ENCODE measurements at places on chromosomes 7 and 10.

DNA sequence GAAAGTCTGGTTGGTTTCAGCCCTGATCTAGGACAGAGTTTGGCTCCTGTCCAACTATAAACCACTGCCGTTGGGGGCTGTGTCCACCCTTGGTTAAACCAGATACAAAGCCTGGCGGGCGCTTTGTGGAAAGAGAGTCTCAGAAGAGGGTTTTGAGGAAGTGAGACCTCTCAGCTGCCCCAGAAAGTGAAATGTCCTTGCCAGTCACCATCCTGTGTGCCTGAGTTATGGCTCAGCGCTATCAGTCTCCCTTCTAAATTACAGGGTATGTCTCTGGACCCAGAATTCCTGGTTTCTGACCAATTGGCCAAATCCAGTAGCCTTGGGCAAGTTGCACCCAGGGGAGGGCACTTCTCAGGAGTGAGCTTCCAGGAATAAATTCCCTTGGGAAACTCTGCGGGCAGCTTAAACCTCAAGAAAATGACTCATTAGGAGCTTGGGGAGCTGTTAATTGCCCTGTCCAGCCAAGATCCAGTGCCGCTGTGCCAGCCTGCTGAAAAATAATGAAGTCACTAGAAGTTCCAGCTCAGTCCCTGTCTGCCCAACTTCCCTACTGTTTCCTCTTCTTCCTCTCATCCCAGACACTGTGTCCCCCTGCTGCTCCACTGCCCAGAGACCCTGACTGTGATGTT, 66.7 kb upstream of the PDZD8 start:
- DNase-seq, result peak; percentile 18

DNA sequence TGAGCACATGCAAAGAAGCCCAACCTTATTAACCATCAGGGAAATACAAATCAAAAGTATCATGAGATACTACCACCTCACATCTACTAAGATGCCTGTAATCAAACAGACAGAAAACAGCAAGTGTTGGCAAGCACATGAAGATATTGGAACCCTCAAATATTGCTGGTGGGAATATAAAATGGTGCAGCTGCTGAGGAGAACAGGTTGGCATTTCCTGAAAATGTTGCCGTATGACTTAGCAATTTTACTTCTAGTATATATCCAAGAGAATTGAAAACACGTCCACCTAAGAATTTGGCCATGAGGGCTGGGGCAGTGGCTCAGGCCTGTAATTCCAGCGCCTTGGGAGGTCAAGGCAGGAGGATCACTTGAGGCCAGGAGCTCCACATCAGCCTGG, 39.4 kb upstream of the TNRC18 start:
- no peak for DNase-seq

DNA sequence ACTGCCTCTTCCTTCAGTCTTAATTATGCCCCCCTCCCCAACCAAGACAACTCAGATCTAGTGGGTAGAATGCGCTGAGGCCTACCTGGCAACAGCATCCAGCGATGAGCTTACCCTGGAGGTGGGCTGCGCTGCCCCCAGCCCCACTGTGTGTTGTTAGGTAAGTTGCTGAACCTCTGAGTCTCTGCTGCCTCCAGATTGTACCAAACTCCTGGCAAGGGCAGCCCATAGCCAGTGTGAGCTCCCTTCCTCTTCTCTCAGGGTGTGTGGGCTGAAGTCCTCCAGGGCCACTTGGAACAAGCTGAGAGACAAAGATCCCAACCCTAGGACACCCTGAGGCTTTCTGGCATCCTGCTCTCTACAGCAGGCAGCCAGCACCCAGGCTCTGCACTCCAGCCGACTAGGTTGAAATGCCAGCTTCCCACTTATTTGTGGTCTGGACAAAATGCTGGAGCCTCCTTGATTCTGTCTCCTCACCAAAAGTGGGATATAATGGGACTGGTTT, 135.3 kb downstream of the ARHGAP22 start:
- DNase-seq, result no peak

DNA sequence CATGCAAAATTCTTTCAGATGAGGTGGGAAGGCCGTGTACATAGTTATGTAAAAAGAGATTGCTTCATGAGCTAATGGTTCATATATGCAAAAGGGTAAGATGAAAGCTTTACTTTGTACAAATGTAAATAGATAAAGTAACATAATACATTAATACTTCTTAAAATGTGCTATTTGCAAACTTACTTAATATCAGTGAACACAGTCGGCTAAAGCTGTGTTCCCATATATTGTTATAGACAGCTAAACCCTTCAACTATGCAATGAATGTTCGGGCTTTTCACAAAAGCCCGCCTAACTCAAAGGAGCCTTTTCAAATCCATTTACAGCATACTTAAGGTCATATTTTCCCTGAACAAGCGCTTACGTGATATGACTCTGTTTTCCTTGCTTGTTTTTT, 340.6 kb upstream of the GALNT17 start:
- DNase-seq, result no peak

DNA sequence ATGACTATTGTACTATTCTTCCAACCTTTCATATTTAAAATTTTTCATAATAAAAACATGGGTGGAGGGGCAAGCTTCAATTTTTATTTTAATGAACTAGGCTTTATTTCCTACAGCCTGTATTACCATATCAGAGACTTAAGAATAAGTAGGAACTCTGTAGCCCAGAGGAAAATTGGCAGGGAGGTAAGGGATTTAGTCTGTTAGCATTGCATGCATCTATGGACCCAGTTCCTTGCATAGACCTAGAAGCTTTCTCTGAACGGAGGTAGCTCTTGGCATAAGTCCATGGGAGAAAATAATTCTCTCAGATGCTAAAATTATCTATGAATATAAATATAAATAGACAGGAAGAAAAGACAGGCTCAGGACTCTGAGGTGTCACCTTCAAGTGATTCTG, 31.4 kb upstream of the CCDC6 start:
- DNase-seq, result no peak

GRCh38 chr10:101974091-101974971, 81.6 kb downstream of the ARMH3 start:
- no peak for DNase-seq

- DNase-seq, result no peak
Measured at GRCh38 chr7:36863901-36864701, 139.8 kb upstream of the AOAH start.

GRCh38 chr7:155953501-155953778, 141.2 kb upstream of the SHH start:
- DNase-seq, result no peak

- peak; percentile 5 for DNase-seq
Measured at GRCh38 chr7:18570890-18571478, 75.4 kb downstream of the HDAC9 start.

DNA sequence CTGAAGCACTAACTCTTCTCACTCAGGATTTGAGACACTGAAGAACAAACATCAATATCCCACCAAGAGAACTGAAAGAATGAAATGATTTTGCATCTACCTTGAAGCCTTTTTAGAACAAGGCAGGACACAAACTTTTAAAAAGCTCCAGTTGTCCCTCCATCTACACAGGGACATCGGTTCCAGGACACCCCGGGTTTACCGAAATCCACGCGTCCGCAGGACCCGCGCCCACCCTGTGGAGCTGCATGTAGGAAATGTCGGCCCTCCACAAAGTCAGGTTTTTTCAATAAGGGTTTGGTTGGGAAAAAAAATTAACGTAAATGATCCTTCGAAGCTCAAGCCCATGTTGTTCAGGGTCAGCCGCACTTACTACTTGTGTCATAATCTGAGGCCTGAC, 94.0 kb downstream of the DIP2C start:
- DNase-seq, result no peak

DNA sequence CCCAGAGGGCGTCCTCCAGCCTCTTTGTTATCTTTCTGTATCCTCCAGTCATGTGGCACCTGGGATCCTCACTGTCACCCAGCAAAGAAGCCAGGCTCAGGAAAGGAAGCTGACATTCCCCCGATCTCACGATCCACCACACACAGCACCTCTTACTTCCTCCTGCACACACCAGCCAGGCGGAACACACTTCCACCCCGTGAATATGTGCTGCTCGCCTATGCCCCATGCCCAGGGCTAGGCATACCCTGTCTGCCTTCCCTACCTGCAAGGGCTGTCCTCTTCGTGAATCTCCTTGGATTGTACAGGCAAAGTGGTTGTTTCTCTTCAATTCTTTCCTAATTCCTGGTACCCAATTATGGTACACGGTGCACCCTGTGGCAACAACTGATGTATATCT, 191.0 kb downstream of the TNS3 start:
- DNase-seq, result no peak

DNA sequence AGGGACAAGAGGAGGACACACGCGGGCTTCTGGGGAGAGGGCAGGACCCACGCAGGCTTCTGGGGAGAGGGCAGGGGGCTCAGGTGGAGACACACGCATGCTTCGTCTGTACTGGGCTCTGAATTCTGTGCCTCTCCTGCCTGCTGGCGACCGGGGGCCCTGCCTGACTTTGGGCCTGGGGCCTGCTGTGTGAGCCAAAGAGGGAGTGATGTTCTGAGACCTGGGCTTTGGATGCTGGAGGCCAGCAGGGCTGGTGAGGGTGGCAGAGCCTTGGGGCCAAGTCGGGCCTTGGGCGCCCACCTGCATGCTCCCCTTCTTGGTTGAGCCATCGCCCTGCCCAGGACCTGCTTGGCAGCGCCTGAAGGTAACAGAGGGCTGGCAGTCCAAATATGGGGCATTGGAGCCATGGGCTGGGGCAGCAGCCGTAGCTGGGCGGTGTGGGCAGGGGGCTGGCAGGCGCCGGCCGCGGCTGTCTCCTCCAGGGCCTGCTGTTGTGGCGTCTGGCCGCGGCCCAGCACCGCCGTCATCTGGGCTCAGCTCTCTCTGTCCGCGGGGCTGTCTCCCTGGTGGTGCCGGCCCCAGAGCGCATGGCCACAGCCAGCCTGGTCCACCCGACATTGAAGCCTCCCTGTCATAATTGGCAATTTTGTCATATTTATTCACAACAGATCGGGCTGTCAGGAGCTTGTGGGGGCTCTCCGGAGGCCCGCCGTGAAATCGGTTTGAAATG, 78.9 kb downstream of the UNCX start:
- DNase-seq, result no peak

DNA sequence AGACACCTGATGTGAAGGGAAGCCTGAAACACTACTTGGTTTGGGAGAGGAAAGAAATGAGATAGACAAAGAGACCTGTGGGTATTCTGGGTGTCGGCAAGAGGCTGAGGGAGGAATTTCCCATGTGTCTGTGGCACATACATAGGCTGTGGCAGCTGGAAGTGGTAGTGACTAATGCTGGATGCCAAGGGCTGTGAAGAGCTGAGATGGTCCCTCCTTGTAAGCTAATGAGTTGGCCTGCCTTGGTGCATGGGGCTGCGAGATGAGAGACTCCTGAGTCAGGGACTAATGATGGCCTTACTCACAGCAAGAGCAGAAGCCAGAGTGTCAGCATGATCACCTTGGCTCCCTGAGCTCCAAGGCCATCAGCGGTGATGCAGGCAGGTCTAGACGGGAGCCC, 119.0 kb upstream of the EEPD1 start:
- DNase-seq, result no peak

DNA sequence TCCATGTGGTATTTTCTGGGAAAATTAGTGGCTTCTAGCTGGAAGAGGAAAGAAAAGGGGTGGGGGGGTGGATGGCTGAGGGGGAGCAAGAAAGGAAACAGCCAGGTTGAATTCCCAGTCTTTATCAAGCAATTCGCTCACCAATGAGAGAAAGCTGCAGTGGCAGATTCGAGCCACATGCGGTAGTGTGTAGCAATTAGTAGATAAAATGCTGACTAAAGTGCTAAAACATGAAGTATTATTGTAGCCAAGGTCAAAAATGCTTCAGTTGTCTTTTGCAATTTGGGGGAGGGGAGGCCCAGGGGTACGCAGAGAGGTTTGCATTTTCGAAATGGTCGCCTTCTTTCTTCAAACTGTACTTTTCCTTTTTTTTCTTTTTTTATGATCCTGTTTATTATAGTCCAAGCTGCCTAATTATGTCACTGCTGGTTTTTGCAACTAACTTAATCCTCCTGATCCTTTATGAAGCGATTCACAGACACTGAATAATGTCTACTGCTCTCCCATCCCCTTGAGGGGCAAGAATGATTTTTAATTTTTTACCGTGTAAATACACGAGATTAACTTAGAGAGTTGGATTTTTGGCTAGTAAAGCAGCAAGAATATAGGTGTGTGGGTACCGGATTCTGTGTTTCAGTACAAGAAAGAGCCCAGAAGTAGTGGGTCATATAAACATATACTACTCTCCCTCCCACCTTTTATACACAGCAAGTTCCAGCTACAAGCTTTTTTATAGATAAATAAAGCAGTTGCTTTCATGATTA, 3.6 kb upstream of the ARID5B start:
- peak; percentile 16 for DNase-seq

- peak; percentile 29 for DNase-seq
Measured at GRCh38 chr10:97572214-97572989, at the start of gene ANKRD2. ANKRD2 (plus strand) TSS chr10:97572779; CDS start chr10:97572789, 10 bp downstream.

GRCh38 chr7:50728184-50728583, 54.5 kb downstream of the GRB10 start:
- DNase-seq, result no peak

DNA sequence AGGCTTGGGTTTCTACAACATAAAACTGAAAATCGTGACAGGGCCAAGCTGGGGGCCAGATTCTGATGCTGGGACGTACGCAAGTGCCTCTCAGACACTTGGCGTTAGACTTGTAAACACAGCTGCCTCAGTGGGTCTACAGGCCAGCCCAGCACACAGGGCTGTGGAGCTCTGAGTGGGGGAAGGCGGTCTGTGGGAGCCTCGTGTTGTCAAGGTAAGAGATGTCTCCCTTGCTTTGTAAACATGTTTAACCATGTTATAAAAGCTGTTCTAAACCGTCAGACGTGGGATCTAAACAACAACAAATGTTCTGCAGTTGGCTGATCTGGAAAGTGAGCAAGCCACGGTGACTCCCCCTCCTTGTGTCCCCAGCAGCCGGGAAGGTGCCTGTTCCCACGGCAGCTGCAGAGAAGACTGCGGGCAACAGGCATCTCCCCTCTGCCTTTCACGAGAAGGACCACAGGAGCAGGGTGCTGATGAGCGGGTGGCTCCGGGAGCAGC, 67.8 kb downstream of the ZRANB1 start:
- no peak for DNase-seq

- no peak for DNase-seq
Measured at GRCh38 chr10:49050366-49050765, 65.0 kb downstream of the VSTM4 start.

DNA sequence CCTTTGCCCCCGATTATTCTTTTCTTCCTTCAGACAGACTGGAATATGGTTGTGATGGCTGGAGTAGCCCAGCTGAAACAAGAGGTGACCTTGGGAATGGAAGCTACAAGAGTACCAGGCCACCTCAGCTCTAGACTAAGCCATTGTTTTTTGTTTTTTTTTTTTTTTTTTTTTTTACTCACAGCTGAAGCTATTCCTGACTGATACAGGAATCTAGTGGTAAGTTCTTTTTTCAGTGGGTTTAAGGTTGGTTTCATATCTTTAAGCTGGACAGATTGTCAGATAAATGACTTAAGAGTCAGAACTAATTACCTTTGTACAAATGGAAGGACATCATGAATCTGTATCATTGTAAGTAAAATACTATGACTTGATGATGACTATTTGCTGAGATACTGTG, 30.2 kb upstream of the PTPN12 start:
- no peak for DNase-seq

DNA sequence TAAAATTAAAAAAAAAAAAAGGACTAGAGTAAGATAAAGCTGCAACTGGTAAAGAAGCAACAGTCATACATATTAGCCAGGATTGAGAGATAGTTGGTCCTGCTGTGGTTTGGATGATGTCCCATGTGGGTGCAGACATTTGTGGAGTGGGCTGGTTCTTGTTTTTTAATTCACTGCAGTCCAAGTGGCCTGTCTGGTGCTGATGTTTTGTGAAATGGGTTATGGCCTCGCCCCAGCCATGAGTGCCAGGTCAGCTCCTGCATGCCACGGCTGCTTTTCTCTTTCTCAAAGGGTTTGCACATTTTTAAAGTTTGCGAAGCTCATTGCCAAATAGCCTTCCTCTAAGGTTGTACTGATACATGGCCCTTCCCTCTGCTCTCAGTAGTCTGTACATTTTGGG, 14.1 kb upstream of the BTBD16 start:
- DNase-seq, result no peak
